ENCODE measurements at places on chromosomes 7 and 10. TPM values are rescaled to one million over a fixed set of nuclear protein-coding genes. Genes with fewer than 3 reads are reported as not detected.

DNA sequence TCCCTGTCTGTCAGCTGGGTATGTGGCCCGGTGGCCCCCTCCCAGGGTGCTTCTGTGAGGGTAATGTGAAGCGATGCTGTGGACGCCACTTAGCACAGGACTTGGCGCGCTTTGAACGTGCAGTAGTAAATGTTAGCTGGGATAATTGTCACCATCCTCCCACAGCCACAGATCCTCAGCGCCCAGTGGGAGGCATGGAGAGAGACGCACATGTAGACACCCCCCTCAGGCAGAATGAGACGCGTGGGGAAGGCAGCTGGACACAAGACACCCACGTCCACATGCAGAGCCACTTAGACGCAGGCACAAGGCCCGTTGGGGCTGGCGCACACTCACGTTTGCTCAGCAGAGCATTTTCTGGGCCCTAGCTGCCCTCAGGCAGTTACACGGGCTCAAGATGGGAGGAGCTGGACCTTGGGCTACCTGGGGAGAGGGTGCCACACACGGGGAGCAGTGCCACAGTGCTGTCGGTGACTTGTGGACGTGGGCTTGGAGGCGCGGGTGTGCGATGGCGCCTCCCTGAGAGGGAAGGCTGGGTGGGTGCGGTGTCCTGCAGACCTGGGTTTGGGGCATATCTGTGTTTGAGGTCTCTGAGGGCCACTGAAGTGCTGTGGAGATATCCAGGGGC is 26.4 kb downstream of the ADCYAP1R1 start:
- DNase-seq = no peak
- H3K36me3 ChIP-seq = no peaks in the 10 kb centered on the region
- H3K27ac ChIP-seq = no peak overlapping the region
- peaks cover 21% of the 10 kb centered on the region for H3K27me3 ChIP-seq
- H3K4me3 ChIP-seq = no peak overlapping the region
- H3K4me1 ChIP-seq = no peaks in the 10 kb centered on the region

Gene MAD1L1
- total RNA-seq = 84.5 TPM

Gene C10orf105
- 0.25 TPM for total RNA-seq

Gene SAMD9L
- total RNA-seq = 27.6 TPM

Gene PTPRN2
- total RNA-seq = 0.99 TPM

Gene CPED1
- total RNA-seq = not detected

All from naive thymus-derived CD8-positive, alpha-beta T cell (primary cell).